ENCODE measurements at places on chromosomes 7 and 10.

DNA sequence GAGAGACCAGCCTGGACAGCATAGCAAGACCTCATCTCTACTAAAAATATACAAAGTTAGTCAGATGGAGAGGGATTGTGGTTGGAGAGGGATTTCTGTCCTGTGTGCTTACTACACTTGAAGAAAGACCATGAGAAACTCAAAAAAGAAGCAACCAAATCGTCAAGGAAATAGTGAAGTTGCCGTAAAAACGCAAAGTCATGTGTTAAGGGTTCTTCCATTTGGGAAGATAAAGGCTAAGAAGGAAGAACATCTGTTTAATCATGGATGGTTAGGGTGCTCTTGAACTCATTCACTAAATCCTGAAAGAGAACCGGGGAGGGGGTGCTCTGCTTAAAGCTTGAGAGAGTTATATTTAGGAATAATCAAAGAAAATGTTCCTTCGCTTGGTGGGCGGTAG lies 59.8 kb upstream of the KDM7A start:
- no peak for DNase-seq

DNA sequence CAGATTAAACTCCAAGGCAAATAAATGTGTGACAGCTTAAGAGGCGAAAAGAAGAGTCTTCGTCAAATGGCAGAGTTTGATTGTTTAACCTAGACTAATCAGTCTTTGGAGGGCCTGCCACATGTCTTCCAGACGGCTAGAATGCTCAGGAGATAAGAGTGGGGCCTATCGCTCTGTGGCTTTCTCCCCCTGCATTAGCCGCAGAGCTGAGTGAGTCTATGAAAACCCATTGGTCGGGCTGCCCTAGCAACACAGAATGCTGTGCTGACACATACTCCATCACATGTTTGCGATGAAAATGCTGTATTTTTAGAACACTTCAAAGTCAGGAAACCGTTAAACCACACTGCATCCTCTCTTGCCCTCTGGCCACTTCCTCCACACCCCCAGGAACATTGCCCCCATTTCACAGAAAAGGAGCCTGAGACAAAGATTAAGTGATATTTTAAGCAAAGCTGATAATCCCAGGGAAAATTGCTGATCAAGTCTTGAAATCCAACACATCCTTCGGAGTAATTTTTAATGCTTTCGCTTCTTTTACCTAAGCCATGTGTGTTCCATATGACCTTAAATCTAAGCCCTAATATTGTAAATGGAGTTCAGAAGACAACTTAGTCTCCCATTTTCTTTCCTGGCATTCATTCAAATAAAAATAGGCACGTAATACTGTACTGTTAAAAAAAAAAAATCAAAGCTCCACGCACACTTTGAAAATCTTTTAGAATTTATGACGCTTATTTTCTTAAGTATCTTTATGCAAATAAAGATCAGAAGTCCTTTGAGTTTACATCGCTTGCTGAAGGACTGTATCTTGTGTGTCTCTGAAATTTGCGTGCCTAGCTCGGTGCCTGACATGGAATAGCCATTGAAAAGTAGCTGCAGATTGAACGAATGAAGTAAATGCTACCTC lies 161.2 kb downstream of the CELF2 start:
- DNase-seq = peak; percentile 56

DNA sequence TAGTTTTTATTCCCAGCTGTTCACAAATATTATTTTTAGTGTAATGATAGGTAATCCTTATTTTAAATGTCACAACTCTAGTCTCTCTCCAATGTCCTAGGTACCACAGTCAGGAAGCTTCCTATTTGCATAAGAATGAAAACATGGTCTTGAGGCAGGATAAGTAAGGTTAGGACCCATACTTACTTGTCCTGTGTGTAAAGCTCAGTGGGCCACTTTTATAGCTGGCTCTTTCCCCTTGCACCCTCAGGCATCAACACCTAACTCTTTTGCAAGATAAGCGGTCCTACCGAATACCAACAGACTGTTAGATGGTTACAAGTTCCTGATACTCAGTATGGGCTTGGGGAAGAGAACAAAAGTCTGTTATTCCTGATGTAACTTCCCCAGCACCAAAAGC lies 986.9 kb downstream of the NRG3 start:
- DNase-seq = no peak

- no peak for DNase-seq
Measured at GRCh38 chr10:52742731-52743130, 29.9 kb downstream of the MBL2 start.
